Stimulated activated CD8-positive, alpha-beta memory T cell treated with anti-CD3 and anti-CD28 coated beads, Interleukin-4, amount 100 ng/mL, for 24 hours (primary cell): ENCODE measurements at places on chromosomes 1 and 21.
A peak's percentile ranks its signal among the peaks of the same experiment; 100 is the strongest.

DNA sequence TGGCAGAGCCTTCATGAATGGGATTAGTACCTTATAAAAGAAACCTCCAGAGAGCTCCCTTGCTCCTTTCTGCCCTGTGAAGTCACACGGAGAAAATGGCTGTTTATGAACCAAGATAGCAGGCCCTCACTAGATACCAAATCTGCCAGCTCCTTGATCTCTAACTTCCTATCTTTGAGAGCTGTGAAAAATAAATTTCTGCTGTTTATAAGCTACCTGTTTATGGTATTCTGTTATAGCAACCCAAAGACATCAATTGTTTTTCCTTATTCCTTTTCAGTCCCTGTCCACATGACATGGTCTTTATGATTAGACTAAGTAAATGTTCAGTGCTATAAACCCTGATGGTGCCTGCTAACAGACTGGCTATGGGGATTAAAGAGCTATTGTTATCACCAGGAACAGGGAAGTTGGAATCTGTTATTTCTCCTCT is 9.7 kb upstream of the STIL start:
- no peak for DNase-seq

- no peak for DNase-seq
These were observed 41.3 kb upstream of the PTGFRN start for GRCh38 chr1:116868385-116868784.

GRCh38 chr1:222777977-222778376 is 36.9 kb upstream of the DISP1 start:
- DNase-seq = no peak

GRCh38 chr21:28738882-28739281 is 253.8 kb downstream of the LTN1 start:
- DNase-seq = no peak

DNA sequence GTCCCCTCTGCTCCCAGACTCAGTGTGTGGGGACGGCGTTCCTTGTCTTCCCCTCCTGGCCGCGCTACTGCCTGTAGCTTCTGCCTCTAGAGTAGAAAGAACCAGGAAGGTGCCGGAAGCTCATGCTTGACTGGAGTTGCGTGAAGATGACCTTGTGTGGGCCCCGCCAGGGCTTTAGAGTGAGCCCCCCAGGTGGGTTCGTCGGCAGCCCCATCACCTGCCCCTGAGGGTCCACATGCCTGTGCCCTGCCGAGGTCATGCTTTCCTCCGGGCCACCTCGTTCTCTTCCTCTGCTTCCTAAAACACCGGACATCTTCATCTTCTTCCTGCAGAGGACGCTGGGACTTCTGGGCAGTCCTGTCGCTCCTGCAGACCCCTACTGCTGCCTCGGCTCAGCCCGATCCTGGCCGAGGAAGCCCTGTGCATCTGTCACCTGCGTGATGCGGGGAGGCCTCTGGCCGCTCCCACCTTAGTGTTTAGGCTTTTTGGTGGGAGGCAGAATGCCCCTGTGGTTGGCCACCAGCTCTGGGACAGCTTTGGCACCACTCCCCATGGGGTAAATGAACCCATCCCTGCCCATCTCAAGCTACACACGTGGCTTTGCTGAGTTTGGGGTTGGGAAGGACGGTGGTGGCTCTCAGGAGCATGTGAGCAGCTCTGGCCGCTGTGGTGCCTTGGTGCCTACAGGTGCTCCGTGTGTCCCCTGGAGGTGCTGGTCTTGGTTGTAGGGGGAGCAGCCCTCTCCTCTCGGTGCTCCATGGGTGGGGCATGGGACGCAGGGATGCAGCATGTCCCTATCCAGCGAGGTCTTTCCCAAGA is 12.3 kb downstream of the OBSCN start:
- DNase-seq = no peak

- DNase-seq = no peak
These were observed 53.8 kb upstream of the PSEN2 start for GRCh38 chr1:226816576-226816975.

DNA sequence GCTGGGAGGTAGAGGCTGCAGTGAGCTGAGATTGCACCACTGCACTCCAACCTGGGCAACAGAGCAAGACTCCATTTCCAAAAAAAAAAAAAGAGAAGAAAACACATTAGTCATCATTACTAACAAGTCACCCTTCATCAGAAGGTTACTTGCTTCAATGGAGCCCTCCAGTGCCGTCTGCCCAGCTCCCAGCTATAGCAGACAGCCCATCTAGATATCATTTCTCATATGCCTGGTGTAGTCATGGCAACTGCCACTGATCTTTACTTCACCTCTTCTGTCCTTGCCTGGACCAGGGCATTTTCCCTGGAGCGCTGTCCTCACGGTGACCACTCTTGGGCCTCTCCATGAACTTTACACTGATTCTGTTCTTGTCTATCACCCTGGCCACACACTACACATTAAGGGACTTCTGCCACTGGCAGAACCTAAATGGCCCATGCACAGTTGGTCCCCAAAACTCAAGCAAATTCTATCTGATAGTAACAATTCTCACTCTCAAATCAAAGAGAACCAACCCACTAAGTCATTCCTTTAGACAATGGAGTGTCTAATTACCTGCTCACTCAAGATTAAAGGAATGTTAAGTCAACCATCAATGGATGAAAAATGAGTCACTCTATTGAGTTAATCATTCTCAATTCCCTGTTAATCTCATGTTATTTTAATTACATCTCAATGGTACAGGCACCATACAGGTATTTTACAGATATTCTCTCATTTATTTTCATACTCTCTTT is 12.9 kb downstream of the GPA33 start:
- DNase-seq = no peak

GRCh38 chr1:100786870-100787269 is 67.3 kb downstream of the VCAM1 start:
- DNase-seq = no peak

GRCh38 chr1:91526496-91526895 is 25.8 kb downstream of the CDC7 start:
- no peak for DNase-seq

- no peak for DNase-seq
These were observed 12.2 kb downstream of the UTP25 start for GRCh38 chr1:209839875-209840546.

GRCh38 chr1:32813941-32814739 is 3.0 kb downstream of the YARS1 start:
- DNase-seq = no peak

DNA sequence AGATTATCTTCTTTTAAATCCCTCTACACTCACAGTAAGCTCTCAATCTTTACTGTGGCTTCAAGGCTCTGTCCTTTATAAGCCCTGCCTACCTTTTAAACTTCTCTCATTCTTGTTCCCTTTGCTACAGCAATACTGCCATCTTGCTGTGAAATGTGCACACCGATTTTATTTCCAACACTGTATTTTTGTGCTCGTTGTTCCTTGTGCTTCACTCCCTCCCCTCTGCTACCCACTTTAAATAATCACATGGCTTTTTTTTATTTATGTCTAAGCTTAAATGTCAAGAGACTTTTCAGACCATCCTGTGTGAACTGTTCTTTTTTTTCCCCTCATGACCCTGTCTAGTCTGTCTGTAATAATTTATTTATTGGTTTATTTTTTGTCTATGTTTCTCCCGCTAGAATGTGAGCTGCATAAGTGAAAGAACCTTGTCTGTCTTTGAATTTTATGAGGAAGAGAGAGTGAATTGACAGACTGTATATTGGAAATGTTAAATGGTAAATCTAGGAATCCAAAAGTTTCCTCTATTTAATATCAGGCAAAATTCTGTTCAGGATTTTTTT is 45.7 kb downstream of the ABCD3 start:
- DNase-seq = no peak

DNA sequence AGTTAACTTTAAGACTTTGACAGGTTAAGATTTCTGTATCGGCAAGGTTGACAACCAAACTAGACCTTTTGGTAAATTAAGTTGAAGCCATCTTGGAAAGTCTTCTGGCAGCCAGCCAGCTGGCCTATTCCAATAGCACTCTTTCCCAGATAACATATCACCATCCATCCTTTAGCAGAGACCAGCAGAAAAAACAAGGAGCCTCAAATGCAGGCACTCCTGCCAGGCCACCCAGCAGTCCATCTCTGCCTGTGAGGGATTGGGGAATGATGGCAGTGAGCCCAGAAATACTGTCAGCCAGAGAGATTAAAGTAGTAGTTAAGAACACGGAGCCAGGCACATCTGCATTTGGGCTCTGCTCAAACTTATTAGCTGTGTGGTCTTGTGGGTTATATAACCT is 19.4 kb downstream of the ZBTB40 start:
- no peak for DNase-seq

DNA sequence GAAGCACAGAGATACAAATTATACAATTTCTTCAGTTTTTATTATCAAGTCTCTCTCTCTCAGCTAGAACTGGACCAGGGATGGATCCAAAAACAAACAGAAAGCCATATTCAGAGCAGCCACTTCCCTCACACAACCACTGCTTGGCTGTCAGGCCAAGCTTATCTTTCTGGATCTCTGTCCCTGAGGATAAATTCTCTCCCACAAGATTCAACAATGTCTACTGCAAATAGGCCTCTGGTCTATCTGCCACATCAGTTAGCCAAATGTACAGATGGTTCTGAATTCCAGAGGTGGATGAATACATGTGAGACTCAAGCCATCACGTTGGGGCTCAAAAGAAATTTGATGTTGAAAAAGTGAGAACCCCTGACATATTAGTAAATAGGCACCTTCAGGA is 350.9 kb downstream of the LTN1 start:
- no peak for DNase-seq

DNA sequence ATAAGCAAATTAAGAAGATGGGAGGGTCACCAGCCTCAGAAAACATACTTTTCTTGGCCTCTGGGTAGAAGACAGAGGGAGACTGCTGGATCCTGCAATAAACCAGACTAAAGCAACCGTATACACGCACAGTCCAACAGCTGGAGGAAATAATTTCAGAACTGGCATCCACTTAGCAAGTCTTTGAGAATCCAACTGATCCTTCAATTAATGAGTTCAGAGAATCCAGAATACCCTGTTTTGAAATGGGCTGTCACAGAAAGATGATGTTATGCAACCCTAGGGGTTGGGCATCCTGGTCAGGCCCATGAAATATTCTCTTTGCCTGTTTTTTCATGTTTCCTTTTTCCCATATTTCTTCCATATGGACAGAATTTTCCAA is 134.0 kb upstream of the MAGI3 start:
- no peak for DNase-seq

- DNase-seq = peak; percentile 79
These were observed at the start of gene VPS72 for GRCh38 chr1:151189637-151190445. Gene VPS72, minus strand, starts transcription at chr1:151190197. Its CDS starts 76 bp downstream, at chr1:151190121.

- no peak for DNase-seq
These were observed 471.0 kb upstream of the PBX1 start for GRCh38 chr1:164087906-164088453.

DNA sequence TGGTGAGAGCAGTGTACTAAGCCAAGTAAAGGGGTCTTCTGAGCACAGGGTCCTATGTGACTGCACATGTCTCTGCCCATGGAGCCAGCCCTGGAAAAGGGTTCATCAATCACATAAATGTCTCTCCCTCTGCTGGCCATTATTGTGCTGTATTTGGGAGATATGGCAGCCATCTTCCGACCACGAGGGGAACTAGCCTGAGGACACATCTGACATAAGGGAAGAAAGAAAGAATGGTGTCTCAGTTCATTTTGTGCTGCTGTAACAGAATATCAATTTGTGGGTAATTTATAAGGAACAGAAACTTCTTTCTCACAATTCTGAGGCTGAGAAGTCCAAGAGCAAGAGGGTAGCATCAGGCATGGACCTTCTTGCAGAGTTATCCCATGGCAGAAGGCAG is 55.1 kb upstream of the GJA5 start:
- no peak for DNase-seq

DNA sequence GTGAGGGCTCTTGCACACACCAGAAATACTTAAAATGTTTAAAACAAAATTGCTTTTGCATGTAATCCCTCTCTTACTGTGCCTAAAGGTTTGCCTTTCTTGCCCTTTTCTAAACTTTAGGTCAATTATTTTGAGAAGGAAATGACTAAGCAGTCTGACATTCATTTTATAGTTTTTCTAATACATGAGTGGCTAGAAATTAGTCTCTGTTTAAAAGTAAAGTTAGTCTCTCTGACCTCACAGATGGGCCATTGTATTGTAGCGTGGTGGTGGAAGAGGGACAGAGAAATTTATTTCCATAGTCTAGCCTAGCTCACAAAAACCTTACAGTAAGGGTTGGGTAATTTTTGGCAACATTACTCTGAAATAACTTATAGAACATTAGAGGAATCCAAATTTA is 3.6 kb upstream of the COL11A1 start:
- DNase-seq = no peak

DNA sequence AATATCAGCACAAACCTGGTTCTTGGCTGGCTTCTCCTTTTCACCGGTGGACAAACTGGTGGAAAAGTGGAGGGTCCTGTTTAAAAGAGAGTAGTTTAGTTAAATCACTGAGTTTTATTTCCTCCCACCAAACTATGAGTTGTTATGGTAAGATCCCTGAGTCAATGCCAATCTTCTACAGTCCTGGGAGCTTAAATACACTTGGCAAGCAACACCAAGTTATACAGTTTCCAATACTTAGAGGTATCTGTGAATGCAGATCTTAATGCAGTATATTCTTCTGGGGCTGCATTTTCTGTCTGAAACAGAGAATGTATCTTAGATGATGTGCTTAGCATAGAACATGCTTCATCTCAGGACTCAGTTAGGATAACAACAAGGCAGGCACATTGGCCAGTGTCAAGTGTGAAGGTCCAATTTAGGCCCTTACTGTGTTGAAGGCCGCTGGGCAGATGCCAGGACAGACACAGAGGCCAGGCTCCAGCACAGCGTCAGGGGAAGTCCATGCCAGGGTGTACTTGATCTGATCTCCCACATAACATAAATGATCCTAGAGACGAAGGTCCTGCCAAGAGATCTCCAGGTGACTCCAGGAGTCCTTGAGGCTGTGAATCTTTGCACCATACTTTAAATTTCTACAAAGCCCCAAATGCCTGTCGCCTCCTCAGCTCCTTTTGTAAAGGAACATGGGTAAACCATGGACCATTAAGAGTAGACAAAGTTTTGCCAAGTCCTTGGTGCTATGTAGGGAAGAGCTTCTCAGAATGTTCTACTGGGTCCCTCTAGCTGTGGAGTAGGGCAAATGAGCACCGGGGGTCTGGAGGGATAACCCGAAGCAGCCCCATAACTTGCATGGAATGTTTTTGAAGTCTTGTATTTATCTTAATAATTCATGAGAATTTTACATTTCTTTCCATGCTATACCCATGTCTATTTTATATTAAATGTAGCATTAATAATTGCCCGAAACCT is 76.8 kb downstream of the KCNJ15 start:
- no peak for DNase-seq

- no peak for DNase-seq
These were observed 26.9 kb upstream of the H6PD start for GRCh38 chr1:9207715-9208114.

- no peak for DNase-seq
These were observed 138.4 kb upstream of the TIAM1 start for GRCh38 chr21:31482460-31482859.

- DNase-seq = no peak
These were observed 23.3 kb downstream of the SLC44A3 start for GRCh38 chr1:94843430-94843829.

- DNase-seq = no peak
These were observed 21.4 kb downstream of the SLC16A1 start for GRCh38 chr1:112934577-112934976.
